DND-41 (cell line): ENCODE measurements at places on chromosomes 3 and 15.

DNA sequence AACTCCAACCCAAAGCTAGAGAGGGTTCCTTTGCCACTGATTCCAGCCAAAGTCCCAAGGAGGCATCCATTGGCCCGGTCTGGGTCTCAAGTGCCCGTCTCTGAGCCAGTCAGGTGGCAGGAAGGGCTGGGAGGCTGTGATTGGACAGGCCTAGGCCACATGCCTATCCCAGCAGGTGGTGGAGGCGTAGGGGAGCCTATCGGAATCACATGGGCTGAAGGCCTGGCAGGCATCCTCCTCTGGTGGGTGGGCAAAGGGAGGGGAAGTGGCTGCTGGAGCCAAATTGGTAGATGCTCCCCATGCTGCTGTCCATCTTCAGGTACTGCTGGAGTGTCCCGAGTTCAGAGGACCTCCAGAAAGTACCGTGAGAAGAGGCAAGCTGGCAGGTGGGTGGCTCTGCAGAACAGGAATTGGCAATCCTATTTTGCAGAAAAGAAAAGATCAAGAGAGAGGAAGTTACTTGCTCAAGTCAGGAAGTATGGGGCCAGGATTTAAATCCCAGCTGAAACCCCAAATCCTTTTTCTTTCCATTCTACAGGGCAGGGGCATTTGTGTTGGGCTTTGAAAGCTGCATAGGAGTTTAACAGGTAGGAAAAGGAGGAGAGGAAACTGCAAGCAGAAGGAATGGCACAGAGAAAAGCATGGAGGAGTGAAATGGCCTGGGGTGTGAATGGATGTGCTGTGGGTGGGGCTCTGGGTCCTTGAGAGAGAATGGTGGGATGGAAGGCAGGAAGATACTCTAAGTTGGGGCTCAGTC, 3.7 kb downstream of the CHST13 start:
- no peak overlapping the region for H3K27ac ChIP-seq
- no peaks in the 10 kb centered on the region for H3K4me1 ChIP-seq
- DNase-seq: no peak
- no peaks in the 10 kb centered on the region for H3K27me3 ChIP-seq
- no peak overlapping the region for H3K4me3 ChIP-seq

- no peak overlapping the region for H3K4me3 ChIP-seq
- H3K27ac ChIP-seq: no peak overlapping the region
- no peaks in the 10 kb centered on the region for H3K4me1 ChIP-seq
- no peaks in the 10 kb centered on the region for H3K36me3 ChIP-seq
These were observed 85.3 kb downstream of the RPLP1 start for GRCh38 chr15:69537901-69538300.

DNA sequence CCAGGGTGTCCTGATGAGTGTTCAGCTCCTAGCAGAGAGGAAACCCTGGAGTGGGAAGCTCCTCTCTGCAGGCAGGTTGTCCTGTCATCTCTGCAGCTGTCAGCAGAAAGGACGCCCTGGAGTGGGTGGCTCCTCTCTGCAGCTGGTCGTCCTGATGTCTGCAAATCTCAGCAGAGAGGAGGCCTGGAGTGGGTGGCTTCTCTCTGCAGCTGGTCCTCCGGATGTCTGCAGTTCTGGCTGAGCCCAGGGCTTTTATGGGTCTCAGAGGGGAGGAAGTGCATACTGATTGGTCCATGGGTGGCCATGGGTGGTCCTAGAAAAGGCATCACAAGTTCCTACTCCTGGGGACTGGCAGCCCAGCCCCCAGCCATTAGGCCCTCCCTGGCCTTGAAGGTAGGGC, 102.6 kb upstream of the BNIP2 start:
- peaks cover 24% of the 10 kb centered on the region for H3K4me1 ChIP-seq
- H3K27me3 ChIP-seq: peaks cover 3% of the 10 kb centered on the region
- no peaks in the 10 kb centered on the region for H3K36me3 ChIP-seq
- DNase-seq: peak; percentile 22
- H3K27ac ChIP-seq: no peak overlapping the region

DNA sequence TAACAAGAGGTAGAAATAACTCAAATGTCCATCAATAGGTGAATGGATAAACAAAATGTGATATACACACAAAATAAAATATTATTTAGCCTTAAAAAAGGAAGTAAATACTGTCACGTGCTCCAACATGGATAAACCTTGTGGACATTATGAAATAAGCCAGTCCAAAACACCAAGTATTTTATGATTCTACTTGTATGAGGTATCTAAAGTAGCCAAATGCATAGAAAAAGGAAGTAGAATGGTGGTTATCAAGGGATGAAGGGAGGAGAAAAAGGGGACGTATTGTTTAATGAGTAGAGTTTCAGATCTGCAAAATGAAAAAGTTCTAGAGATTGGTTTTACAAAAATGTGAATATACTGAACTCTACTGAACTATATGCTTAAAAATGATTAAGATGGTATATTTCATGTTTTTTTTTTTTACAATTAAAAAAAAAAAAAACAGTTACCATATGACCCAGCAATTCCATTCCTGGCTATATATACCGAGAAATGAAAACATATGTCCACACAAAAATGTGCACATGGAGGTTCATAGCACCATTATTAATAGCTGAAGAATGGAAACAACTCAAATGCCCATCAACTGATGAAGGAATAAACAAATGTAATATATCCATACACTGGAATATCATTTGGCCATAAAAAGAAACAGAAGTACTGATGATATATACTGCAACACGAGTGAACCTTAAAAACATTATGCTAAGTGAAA, 29.1 kb upstream of the MAP6D1 start:
- no peak overlapping the region for H3K4me3 ChIP-seq
- no peaks in the 10 kb centered on the region for H3K4me1 ChIP-seq

GRCh38 chr15:95470997-95471689, 859.4 kb upstream of the NR2F2 start:
- H3K27ac ChIP-seq: no peak overlapping the region
- no peak for DNase-seq
- H3K27me3 ChIP-seq: peaks cover 9% of the 10 kb centered on the region
- no peak overlapping the region for H3K4me3 ChIP-seq
- no peaks in the 10 kb centered on the region for H3K36me3 ChIP-seq

GRCh38 chr15:66848116-66848515, 146.1 kb downstream of the SMAD6 start:
- H3K36me3 ChIP-seq: no peaks in the 10 kb centered on the region
- no peak overlapping the region for H3K27ac ChIP-seq
- peaks cover 13% of the 10 kb centered on the region for H3K27me3 ChIP-seq
- no peak overlapping the region for H3K4me3 ChIP-seq
- DNase-seq: no peak

DNA sequence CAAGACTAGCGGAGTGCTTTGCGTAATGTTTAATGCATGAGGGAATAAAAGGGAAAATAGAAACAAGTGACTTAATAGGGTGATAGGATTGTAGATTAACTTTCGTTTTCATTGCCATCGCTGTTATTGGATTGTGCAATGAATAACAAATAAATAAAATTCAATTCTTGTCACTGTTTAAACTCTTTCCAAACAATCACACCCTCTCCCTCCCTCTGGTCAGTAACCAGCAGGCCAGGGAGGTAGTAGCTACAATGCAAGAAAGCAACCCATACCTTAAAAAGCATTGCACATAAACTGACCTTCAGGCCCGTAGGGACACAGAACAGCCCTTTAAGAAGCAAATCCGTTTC, 705 bp upstream of the TFRC start:
- no peak for DNase-seq
- peak overlapping the region; percentile 93 for H3K27ac ChIP-seq
- H3K4me3 ChIP-seq: peak overlapping the region; percentile 99
- H3K36me3 ChIP-seq: peaks cover 28% of the 10 kb centered on the region
- no peaks in the 10 kb centered on the region for H3K27me3 ChIP-seq
- H3K4me1 ChIP-seq: peaks cover 40% of the 10 kb centered on the region

DNA sequence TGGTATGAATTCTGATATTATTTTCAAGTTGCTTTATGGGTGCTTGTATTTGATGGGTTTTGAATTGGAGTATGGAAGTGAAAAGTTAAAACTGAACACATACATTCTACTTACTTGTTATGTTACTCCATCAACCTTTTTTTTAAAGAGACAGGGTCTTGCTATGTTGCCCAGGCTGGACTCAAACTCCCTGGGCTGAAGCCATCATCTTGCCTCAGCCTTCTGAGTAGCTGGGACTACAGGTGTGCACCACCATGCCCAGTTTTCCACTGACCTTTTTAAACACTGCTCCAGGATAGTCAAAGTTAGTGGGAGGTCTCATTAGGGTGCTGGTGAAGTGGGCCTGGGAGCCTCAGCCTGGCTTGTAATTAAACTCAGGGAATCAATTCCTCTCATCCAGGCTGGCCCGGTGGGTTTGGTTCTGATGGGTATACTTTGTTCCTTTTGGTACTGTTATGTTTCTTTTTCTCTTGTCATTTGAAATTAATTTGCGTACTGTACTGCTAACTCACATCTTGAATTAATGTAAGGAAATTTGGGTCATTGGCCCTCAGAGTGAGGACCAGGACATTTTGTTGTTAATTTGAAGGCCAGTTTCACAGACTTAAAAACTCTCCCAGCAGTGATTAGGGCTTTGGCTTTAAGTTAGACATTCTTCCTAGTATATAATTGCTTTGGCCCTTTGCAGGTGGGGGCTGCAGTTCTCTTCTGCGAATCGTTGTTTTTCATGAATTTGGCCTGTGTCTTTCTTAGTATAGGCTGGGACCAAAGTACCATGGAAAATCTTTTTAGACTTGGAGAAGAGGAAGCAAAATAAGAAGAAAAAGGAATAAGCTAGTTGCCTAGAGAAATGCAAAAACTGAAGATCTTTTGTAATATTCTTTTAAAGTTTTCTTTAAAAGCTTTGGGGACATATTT, 66.9 kb downstream of the FNDC3B start:
- peaks cover 37% of the 10 kb centered on the region for H3K4me1 ChIP-seq
- H3K27me3 ChIP-seq: peaks cover 7% of the 10 kb centered on the region
- no peak overlapping the region for H3K27ac ChIP-seq
- H3K36me3 ChIP-seq: no peaks in the 10 kb centered on the region
- H3K4me3 ChIP-seq: no peak overlapping the region

DNA sequence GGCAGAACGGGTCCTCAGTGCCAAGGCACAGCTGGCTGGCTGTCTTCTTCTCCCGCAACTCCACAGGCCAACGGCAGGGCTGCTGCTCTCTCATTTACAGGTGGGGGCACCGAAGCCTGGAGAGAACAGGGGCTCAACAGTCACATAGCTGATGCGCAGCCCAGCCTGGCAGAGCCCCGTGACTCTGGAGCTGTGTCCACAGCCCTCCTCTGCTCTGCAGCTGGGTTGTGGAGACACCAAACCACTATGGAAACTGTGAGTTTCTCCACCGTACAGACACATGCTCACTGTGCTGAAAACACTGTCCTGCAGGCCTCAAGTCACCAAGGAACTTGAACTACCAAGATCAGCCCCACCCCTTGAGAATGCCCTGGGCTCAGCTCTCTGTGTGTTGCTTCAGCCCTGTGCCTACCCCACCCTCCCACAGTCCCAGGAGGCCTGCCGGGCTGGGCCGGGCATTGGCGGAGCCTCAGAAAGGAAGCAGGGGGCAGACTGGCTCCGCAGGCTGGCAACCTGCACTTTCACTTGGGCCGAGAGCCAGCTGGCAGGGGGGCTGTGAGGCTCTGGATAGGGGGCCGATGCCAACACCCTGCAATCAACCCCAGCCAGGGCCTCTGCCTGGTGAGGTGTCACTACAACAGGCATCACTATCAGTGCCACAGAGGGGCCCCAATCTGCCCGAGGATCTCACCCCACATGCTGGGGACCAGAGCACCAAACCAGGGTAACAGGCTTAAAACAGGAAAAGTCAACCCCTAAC, 113.7 kb upstream of the RPL32 start:
- H3K27ac ChIP-seq: no peak overlapping the region
- H3K4me1 ChIP-seq: 0 out of 2 replicates have a peak, but pooled peaks cover 2% of the 10 kb centered on the region
- no peaks in the 10 kb centered on the region for H3K36me3 ChIP-seq
- H3K4me3 ChIP-seq: no peak overlapping the region

DNA sequence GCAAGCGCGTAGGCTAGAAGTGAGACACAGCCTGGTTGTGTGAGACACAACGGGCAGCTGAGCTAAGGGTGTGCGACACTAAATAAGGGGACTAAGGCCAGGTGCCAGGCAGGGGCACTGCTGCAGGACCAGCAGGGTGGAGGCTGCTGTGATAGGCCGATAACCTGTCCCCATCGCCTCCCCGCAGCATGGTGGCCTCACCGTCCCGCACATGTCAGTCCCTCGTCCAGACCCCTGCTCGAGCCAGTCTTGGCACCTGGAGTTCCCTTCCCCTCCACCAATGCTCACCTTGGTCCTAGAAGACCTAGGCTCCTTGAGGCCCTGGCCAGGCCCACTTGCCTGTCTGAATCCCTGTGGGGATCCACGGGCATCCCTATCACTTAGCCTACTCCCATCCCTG, 96.1 kb downstream of the HMG20A start:
- DNase-seq: no peak
- H3K27ac ChIP-seq: no peak overlapping the region
- no peaks in the 10 kb centered on the region for H3K27me3 ChIP-seq
- H3K4me1 ChIP-seq: no peaks in the 10 kb centered on the region

GRCh38 chr3:18531662-18532061, 106.5 kb upstream of the SATB1 start:
- H3K27ac ChIP-seq: no peak overlapping the region
- H3K36me3 ChIP-seq: no peaks in the 10 kb centered on the region
- H3K27me3 ChIP-seq: no peaks in the 10 kb centered on the region
- no peaks in the 10 kb centered on the region for H3K4me1 ChIP-seq
- H3K4me3 ChIP-seq: no peak overlapping the region

DNA sequence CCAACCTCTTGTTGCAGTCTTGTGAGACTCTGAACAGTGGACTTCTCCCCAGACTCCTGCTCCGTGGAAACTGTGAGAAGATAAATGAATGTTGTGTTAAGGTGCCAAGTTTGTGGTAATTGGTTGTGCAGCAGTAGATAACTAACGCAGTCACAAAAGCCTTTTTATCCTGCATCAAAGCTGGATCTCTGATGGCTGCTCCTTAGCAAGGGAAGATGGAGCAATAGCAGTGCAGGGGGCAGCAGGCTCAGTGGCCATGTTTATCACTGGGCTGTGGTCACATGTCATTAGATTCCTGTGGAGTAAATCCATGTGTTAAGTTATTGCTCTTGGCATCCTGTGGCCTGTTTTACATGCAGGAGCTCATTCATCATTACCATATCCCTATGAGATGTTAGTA, 13.5 kb downstream of the CMTM7 start:
- H3K4me3 ChIP-seq: no peak overlapping the region
- H3K36me3 ChIP-seq: no peaks in the 10 kb centered on the region; the same call in 1 of the 2 replicates
- H3K4me1 ChIP-seq: peaks cover 67% of the 10 kb centered on the region
- H3K27me3 ChIP-seq: no peaks in the 10 kb centered on the region
- no peak for DNase-seq
- H3K27ac ChIP-seq: peak overlapping the region; percentile 79

DNA sequence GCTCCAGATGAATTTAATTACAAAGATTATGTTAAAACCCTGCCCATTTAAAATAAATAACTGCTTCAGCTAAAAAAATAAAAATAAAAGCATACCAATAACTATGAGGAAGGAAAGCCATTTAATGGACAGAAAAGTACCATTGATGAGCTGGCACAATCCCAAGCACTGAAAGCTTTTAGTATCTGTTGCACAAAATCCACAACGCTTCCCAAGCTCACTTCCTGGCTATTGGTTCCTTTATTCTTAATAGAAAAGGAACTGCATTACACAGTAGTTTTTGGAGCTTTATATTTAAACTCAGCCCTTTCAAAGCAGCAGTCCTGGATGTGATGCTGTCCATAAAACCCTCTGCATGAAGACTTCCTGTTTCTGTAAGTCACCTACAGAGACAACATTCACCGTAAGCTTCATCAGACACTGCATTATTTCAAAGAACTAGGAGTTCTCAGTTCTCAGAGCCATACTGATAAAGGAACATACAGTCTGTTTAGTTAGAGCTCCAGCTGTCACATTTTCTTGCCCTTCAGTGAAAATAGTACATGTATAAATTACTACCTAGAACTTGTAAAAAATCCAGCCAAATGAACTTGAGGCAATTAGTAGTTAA, 81.5 kb downstream of the CSNK1G1 start:
- H3K27me3 ChIP-seq: no peaks in the 10 kb centered on the region
- no peak for DNase-seq
- no peak overlapping the region for H3K27ac ChIP-seq
- H3K36me3 ChIP-seq: no peaks in the 10 kb centered on the region
- no peak overlapping the region for H3K4me3 ChIP-seq
